RCC 7860 (cell line): ENCODE measurements at places on chromosomes 7 and 10.

DNA sequence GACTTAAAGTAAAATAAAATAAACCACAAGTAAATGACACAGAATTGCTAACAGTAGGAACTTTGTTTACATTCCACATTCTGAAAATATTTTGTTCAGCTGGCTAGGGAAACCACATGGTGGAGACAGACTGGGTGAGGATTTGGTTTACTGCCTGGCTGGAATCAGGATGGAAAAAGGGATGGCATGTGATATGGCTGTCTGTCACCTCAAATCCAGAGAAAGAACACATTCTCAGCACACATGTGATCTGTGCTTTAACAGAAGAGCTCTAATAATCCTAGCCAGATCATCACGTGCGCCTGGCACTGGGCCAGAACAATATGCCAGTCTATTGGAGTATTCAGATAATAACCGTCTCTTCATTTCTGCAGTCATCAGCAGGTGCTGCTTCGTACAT, 90.9 kb upstream of the PIP4K2A start:
- DNase-seq: no peak

DNA sequence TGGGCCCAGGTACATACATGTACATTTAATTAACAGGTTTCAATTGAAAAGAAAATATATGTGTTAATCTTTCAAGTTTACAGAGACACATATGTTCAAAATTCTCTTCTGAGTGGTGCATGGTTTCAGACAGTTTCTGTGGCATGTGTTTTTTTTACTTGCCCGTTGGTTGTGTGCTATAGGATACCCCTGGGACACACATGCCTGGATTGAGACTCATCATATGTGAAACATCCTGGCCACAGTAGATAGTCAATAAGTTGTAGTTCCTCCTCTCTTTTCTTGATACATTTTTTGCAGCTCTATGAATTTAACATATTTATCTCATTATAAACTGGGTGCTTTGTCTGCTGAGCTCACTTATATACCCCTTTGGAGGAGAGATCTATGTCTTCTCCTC, 207.8 kb upstream of the CTBP2 start:
- DNase-seq: no peak

DNA sequence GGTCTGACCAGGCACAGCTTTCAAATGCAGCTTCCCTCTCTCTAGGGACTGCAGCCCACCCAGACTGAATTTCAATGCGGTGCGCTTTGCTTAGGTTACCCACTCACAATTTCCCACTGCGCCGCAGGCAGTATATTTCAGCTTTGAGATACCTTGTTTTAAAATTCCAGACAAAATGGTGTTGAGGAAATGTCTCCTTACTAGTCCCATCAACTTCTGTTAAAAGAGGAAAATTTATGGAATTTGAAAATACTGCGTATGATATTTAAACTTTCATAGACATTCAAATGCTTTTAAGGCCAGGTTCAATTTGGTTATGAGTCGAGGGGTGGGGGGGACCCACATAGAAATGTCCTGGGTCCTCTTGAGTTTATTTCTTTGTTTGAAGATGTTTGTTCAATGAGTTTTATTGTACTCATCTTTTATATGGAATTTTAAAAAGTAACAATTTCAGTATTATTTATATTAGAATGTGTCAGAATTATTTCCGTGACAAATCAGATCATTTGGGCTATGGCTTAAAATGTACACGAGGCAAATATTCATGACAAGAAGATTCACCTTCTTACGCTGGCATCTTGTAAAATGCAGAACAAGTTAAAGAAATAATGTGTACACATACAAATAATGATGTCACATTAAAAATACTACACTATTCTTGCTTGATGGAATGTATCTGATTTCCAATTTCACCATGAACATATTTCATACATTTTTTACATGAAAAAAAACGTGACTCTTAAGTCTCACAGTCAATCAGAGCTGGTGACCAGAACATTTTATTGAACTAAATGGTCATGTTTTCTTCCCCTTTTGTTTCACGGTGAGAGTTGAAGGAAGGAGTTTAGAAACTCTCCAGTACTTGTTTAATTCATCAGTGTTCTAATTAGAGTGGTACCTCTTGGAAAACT, 1.3 kb downstream of the IKZF1 start:
- no peak for DNase-seq

- DNase-seq: no peak
These were observed 157.1 kb downstream of the GPAM start for GRCh38 chr10:112026438-112026837.

GRCh38 chr10:71280216-71280615, 38.8 kb upstream of the SLC29A3 start:
- DNase-seq: no peak

DNA sequence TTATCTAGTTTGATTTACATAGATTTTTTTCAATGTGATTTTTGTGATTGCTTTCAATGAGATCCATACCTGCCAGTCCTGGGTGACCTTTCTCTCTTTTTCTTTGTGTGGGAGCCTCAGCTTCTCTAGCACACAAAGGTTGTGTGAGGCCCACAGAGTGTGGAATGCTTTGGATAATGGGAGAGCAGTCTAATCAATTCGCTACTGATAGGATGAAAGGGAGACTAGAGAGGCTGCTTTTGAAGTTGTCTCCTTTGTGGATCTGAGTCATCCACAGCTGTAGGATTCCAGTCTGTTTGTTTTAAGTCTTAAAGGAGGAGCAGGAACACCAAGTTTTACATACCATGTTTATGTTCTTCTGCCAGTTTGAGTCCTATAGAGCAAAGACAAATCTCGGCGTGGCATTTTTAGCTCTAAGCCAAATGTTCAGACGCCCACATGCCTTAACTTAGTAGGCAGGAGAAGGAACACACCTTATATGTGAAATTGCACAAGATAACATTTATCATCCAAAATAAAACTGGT, 330.0 kb downstream of the ARL4A start:
- DNase-seq: peak; percentile 34

- no peak for DNase-seq
These were observed 57.1 kb upstream of the KMT2C start for GRCh38 chr7:152492952-152493351.

DNA sequence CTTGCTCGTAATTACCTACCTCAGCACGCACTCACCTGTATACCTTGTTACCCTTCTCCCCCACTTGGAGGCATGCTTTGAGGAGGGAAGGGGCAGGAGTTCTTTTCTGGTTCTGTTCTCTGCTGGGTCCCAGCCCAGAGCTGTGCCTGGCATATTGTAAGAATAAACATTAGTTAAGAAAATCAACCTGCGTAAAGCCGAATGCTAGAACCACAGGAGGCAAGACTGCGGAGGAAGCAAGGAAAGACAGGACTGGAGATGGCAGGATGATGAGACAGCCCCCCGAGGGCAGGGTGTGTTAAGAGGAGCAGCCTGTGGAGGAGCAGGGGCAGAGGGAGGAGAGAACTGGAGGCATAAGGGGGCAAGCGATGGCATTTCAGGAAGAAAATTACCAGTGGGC, 9.5 kb downstream of the C10orf53 start:
- no peak for DNase-seq

- no peak for DNase-seq
These were observed 356.2 kb upstream of the NFE2L3 start for GRCh38 chr7:25795824-25796235.

GRCh38 chr10:44862924-44863323, 48.2 kb upstream of the TMEM72 start:
- no peak for DNase-seq

- DNase-seq: no peak
These were observed 40.7 kb upstream of the FMC1 start for GRCh38 chr7:139300390-139300789.

GRCh38 chr7:21603462-21603861, 60.6 kb downstream of the DNAH11 start:
- DNase-seq: no peak

DNA sequence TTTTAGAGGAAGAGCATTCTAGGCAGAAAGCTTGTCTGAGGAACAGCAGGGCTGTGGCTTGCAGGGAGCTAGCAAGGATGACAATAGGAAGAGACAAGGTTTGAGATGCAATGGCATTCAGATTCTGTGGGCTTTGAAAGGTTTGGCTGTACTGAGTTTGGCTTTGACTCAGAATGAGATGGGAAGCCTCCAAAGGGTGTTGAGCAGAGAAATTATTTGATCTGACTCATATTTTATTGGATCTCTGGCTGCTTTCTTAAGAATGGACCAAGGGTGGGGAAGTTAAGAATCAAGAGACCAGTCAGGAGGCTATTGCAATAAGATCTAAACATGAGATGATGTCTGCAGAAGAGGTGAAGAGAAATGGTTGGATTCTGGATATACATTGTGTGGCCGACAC, 273.2 kb downstream of the CDK14 start:
- no peak for DNase-seq

GRCh38 chr10:99394256-99394655, 36.2 kb downstream of the GOT1 start:
- DNase-seq: no peak

DNA sequence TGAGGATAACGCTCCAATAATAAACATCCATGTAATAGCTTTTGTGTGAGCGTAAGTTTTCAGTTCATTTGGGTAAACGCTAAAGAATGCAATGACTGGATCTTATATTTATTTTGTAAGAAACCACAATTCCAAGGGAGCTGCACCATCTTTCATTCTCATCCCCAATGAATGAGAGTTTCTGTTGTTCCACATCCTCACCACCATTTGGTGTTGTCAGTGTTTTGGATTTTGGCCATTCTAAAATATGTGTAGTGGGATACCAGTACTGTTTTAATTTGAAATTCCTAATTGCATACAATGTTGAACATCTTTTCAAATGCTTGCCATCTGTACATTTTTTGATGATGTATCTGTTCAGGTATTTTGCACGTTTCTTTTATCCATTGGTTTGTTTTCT, 50.9 kb upstream of the SEMA3D start:
- DNase-seq: no peak

DNA sequence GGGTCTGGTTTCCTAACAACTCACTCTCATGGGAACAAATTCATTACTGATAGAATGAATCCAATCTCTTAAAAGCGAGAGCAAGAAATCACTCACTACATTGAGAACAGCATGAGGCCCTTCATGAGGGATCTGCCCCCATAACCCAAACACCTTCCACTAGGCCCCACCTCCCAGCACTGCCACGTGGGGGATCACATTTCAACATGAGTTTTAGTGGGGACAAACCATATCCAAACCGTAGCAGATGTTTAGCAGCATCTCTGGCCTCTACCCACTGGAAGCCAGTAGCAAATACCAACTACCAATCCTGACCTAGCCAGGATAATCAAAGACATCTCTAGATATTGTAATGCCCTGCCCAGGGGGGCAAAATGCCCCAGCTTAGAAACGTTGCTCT, 243.9 kb downstream of the ARHGAP21 start:
- DNase-seq: no peak

GRCh38 chr10:127977357-127978009, 70.6 kb downstream of the PTPRE start:
- DNase-seq: peak; percentile 89

- DNase-seq: no peak
These were observed 4.3 kb downstream of the ELOVL3 start for GRCh38 chr10:102230264-102230860.

GRCh38 chr7:113374955-113375354, 256.6 kb upstream of the SMIM30 start:
- DNase-seq: no peak

GRCh38 chr7:115984105-115984504, 46.5 kb downstream of the TFEC start:
- no peak for DNase-seq

DNA sequence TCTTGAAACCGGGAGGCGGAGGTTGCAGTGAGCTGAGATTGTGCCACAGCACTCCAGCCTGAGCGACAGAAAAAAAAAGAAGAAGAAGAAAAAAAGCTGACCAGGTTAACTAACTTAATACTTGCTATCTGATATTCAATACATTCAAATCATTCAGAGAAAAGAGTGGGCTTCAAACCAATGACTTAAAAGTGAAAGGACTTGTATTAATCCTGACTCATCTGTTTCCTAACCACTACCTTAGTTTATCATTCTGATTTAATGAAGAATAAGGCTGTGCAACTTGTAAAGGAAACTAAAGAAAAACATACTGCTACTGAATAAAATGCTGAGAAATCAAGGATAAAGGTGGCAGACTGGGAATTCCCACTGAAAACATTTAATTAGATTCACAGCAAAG, 128.4 kb downstream of the NRBF2 start:
- DNase-seq: no peak

GRCh38 chr7:6489612-6490011, 41.9 kb upstream of the DAGLB start:
- DNase-seq: peak; percentile 21

DNA sequence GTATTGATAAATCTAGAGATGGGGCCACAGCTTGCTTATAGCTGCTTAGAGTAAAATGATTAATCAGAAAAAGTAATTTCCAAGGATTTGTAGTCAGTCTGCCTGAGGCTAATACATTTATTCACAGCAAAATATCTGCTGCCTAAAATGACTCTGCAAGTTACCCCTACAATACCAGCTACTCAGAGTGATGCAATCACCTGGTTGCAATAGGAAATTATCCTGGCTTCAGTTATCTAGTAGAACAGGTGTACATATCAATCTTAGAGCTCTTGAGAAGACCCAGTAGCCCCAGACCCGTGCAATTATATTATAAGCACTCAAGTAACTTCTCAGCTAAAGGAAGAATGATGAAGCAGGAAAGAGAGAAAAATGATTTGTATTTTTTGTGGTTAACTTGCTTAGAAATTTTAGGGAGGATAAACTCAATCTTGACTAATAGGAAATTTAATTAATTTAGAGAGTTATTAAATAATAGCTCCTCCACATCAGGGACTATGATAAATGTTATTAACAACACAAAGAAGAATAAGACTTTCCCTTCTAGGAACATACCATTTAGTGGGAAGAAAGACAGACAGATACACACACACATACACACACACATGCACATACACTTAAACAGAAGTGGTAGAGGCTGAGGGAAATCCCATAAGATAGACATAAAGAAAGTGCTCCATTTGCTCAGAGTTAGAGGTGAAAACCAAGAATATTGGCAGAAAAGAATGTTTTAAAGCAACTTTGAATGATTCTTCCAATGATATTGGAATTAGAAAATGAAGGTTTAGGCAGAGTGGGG, 140.4 kb upstream of the PRSS1 start:
- DNase-seq: no peak

GRCh38 chr10:71218046-71218650, 5.8 kb downstream of the UNC5B start:
- no peak for DNase-seq

DNA sequence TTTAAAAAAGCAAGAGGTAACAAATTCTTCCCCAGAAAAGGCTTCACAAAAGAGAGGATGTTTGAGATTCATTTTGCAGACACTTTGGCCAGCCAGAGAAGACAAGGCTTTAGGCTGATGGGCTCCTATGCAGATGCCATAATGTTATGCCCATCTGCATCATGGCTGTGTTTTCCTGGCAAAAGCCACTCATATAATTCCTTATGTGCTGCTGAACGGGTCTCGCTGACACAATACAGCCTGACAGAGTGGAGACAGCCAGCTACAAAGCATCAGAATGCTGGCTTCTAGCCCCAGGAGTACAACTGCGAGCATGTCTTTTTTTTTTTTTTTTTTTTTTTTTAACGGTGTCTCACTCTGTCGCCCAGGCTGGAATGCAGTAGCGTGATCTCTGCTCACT, 1157.4 kb upstream of the AUTS2 start:
- DNase-seq: no peak

DNA sequence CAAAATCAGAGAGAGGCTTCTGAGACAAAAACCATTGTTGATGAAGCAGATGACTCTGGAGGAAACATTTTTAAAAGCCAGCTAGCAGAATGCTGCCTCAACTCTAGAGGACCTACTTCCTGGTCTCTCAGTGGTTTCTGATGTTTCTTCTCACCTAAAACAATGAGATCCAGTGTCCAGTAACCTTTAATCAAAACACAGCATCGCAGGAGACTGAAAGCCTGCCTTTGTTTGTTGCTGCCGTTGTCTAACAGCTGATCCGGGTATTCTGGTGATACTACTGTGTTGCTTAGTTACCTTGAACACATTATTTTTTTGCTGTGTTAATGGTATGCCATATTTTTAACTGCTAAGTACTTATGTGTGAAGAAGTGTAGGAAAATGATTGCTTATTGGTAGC, 70.9 kb downstream of the WIPF3 start:
- DNase-seq: no peak
